ENCODE measurements at places on chromosomes 1 and 21.

DNA sequence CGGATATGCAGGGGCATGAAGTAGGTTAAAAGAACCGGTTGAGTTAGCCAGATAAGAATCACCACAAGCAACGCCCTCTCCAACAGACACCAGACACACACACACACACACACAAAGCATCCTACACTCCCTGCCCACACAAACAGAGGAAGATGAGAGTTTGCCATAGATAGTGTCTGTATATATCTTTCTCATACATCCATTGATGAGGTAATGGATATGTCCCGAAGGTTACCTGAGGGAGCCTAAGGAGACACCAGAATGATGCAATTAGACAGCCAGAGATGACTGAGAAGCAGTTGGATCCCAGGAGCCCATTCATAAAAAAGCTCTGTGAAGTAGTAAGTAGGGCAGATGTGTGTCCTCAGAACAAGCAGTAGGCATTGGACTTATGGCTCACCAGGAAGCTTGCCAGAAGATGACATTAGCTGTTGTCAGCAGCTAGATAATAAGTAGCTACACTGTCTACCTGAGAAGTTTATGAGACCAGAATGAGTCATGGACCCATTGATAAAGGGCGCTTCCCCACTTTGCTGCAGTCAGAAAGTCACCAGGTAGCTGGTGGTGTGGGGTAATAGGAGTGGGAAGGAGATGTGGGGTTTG, 247.0 kb downstream of the KCNT2 start:
- no peak for DNase-seq

- DNase-seq: no peak
These were observed 122.4 kb downstream of the MAST2 start for GRCh38 chr1:45925728-45926287.

DNA sequence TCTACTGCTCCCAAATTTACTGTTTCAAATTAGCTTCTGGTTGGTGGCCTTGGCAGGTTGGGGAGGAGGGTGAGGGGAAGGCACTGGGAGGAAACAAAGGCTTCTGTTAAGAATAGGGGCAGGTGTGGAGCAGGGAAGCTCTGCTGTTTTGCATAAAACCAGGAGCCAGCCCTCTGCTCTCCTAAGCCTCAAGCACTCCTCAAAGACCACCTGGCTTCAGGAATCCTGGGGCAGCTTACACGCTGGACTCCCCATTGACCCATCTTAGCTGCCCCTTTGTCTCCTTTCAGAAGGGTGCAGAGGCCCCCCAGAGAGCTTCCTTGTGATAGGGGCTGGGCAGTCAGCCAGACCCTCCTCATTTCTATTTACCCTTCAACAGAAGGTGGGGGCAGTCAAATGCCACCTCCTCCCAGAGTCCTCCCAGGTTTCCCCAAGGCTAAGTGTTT, 11.5 kb upstream of the DHRS3 start:
- no peak for DNase-seq

DNA sequence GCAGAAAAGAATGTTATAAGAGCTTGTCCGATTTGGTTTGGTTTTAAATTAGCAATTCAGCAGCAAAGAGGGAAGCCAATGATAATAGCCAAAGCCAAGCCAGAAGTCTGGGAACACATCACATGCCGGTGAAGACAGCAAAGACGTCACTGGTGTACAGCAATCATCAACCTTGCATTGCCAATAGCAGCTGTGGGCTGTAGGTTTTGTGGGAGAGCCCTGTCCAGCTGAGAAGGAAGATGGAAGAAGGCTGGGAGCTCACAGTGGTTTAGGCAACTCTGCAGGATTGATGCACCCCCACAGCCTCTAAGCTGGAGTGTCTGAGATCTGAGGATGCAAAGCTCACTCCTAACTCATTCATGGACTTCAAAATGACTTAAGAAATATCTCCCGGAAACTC, 338.7 kb downstream of the SIPA1L2 start:
- DNase-seq: no peak

GRCh38 chr1:61699911-61700851, 24.8 kb downstream of the TM2D1 start:
- DNase-seq: peak; percentile 11

DNA sequence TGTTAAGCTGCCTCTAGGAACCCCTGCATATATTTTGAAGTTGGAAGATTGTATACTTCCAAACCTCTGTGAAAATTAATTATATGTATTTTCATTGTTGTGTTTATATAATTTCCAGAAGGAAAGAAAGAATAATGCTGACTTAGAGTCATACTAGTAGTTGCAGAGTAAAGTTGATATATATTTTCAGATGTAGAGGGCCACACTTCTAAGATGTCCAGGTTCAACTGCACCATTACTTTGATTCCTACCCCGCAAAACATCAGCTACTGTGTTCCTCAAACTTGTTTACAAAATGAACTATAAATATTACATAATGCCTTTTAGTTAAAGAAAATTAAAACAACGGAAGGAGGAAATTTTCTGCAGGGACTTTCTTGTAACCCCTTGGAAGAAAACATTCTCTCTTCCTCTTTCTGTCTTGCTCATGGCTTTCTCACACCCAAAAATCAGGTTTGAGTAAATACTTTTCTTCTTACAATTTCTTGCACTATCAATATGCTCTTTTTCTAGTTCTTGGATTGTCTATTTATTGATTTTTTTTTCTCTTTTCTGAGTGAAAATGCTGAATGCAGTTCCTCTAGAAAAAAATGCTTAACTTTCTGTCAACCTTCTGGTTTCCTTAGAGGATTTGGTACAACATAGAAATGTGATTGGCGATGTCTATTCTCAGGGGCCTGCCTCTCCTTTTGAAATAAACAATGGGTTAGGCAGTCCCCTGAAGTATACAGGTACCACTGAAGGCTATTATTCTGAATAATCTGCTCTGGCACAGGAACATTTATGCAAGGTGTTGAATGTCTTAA, 867.8 kb downstream of the TTLL7 start:
- DNase-seq: no peak

- DNase-seq: no peak
These were observed 73.2 kb downstream of the FHAD1 start for GRCh38 chr1:15320267-15320666.

- peak; percentile 19 for DNase-seq
These were observed 10.1 kb upstream of the SESN2 start for GRCh38 chr1:28249013-28249865.

DNA sequence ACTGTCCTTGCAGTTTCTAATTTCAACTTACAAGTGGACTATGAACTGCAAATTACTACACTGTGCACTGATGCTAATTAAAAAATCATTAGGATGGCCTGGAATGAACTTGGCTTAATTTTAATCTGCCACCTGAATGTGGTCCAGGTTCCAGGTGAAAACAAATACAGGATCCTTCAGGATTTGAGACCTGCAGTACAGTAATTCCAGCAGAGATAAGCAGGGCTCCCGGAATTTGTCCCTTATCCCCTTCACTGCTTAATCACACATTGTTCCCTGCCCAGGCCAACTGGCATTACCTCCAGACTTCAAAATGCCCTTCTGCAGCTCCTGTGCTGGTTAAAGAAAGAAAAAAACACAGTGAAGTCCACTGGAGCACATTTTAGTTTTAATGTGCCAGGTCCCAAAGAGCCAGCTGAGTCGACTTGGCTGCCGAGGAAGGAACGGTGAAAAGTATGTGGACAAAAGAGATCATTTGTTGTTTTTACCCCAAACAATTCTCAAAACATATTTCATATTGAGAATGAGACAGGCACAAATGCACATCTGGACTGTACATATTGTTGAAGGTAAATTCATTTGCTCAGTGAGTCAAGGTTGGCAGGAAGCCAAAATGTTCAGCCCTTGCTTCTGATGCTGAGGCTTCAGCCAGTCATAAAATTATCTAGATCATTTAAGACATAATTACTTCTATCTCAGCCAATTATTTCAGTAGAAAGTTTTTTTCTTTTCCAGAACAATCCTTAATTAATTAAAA, 28.3 kb downstream of the DEGS1 start:
- DNase-seq: peak; percentile 84

DNA sequence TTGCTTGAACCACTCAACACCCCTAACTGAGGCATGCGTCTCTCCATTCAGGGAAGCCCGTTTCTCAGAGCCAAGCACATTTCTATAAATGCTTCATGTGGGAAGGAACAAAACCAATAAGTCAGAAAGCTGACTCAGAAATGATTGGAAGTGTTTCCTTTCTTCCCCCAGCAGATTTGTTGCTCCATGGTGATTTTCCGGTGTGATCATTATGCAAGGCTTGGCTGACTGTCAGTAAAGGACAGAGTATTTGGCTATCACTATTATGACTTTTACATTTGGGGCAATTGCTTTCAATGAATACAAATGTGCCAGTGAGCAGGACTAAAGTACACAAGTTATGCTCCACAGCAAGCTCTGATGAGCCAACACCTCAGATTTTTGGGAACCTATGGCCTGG, 53.3 kb upstream of the ZC3H11B start:
- peak; percentile 19 for DNase-seq

- no peak for DNase-seq
These were observed 11.9 kb downstream of the MX2 start for GRCh38 chr21:41373763-41374162.

DNA sequence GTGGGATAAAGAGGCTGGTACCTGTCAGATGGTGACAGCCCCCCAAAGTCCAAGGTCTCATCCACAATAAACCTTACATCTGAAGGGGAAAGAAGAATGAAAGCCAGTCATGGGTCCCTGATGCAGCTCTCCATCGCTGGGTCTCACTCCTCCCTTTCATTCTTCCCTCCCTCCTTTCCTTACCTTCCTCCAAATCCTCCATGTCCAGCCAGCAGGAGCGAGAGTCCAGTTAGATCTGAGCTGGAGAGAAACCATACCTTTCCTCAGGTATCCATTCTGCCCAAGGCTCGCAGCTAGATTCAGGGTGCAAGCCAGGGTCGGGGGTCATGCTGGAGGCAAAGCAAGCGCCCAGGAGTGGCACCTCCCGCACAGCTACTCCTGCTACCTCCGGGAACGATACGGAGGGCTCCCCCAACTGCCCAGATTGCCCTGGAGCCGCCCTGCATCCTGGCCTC, 421 bp downstream of the PSRC1 start:
- DNase-seq: no peak

GRCh38 chr1:42430286-42431135, 25.3 kb downstream of the ZMYND12 start:
- DNase-seq: no peak

- no peak for DNase-seq
These were observed 123.4 kb downstream of the SIK1 start for GRCh38 chr21:43303275-43304178.

DNA sequence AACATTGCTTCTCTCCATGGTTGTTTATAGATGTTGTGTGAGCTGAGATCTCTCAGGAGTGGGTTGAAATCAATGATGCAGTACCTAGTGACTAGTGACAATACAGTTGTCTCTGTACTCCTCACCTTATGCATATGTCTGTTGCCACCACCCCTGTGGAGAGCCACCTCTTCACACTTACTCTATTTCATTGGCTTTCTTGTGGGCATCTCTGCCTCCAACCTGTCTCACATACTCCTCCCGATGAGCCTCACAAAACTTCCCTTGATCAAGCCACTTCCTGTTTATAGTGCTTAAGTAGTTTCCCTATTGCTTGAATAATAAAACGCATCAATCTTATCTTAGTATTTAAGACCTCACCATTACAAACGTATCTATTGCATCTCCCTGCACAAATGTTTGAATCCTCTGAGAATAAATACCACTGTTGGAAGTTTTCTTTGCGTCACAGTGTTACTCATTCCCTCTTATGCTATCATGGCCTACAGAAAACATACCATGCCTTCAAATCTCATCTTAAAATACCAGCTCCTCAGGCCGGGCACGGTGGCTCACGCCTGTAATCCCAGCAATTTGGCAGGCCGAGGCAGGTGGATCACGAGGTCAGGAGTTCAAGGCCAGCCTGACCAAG, 54.7 kb upstream of the GREM2 start:
- DNase-seq: no peak

- no peak for DNase-seq
These were observed 62.3 kb downstream of the ZNF644 start for GRCh38 chr1:90959352-90960206.

DNA sequence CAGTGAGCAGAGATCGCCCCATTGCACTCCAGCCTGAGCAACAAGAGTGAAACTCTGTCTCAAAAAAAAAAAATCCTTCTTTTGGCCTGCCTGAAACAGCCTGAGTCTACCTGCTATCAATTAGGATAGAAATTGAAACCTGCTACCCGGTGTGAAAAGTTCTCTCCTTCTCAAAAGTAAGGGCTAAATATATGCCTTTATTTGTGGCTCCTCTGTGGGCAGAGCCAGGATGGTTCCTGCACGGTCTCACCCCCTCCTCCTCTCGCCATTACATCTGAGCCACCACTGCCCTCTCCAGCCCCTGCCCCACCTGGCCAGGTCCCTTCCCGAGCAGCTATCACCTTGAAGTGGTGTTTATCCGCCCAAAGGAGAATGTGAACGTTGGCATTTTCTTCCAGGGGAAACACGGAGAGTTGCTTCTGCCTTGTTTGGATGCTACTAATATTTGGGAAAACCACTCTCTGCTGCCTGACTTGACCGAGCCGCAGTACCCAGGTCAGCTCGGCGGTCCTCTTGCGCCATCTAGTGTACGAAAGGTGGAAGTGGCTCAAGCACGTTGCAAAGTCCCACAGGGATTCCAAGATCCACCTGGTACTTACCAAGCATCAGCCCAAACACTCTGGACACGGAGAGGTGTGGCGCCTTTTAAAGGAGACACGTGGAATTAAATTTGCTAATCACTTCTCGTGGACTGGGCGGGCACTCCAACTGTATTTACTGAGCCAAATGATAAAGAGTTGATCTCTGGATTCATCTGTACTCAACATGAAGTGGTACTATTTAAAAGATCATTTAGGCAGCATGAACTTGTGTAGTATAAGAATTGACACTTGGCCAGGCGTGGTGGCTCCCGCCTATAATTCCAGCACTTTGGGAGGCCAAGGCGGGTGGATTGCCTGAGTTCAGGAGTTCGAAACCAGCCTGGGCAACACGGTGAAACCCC, 31.9 kb downstream of the SETD4 start:
- peak; percentile 93 for DNase-seq

GRCh38 chr1:173195596-173196088, 11.5 kb downstream of the TNFSF4 start:
- DNase-seq: no peak

- DNase-seq: peak; percentile 79
These were observed 127.2 kb downstream of the ZSCAN20 start for GRCh38 chr1:33599516-33600115.

DNA sequence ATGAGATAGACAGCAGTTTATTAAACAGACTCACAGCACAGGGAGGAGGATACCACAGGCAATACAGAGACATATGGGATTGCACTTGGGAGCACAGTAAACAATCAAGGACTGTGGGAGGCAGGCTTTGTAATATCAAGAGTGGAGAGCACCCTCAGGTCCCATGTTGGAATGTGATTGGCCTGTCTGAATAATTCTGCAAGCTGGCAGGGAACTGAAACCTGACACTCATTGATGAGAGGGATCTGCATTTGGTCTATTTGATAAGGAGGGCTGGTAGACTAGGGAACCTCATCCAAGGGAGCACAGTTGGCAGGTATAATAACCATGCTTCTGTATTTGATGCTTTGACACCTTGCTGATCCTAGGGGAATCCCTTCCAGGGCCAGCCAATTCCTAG, 69.9 kb upstream of the PRMT6 start:
- DNase-seq: no peak

GRCh38 chr1:217211486-217211885, 419.4 kb downstream of the GPATCH2 start:
- no peak for DNase-seq

All from tongue (tissue), 3 donors.